ENCODE measurements at places on chromosomes 11 and 22.
A peak's percentile ranks its signal among the peaks of the same experiment; 100 is the strongest.

GRCh38 chr11:32100495-32100894 lies 9.6 kb downstream of the RCN1 start:
- DNase-seq: no peak

- no peak for DNase-seq
Observed at GRCh38 chr11:15801616-15802015, 554.7 kb downstream of the SOX6 start.

DNA sequence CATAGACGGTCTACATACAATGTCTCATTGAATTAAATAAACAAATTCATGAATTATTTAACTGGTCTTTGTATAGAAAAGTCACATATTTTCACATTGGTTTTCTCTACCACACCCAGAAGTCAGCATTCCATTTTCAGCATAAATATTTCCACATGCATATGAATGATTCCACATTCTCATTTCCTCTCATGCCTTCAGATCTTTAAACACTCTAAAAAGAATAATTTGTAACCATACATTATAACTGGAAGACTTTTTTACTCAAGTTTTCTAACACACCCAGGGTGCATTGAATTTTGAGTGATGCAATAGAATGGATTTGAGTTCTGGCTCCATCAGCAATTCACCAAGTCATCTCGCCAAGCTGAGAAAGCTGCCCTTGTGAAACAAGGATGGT lies 501.8 kb upstream of the TENM4 start:
- no peak for DNase-seq

GRCh38 chr11:235609-235996 lies 539 bp downstream of the SIRT3 start:
- no peak for DNase-seq

GRCh38 chr11:121448431-121448941 lies 3.6 kb upstream of the SORL1 start:
- DNase-seq: peak; percentile 79

GRCh38 chr11:113675003-113675561 lies 31.0 kb downstream of the TMPRSS5 start:
- peak; percentile 99 for DNase-seq

Data from RPMI7951 (cell line).